ENCODE measurements at places on chromosomes 16 and 17. TPM values are rescaled to one million over a fixed set of nuclear protein-coding genes. Genes with fewer than 3 reads are reported as not detected.
A peak's percentile ranks its signal among the peaks of the same experiment; 100 is the strongest.

- no peak overlapping the region for H3K27ac ChIP-seq
- no peaks in the 10 kb centered on the region for H3K36me3 ChIP-seq
- H3K4me3 ChIP-seq: no peak overlapping the region
- no peaks in the 10 kb centered on the region for H3K4me1 ChIP-seq
- no peak for DNase-seq
Measured at GRCh38 chr17:54177606-54178308, 355.0 kb downstream of the KIF2B start.

- peaks cover 11% of the 10 kb centered on the region for H3K36me3 ChIP-seq
- no peak overlapping the region for H3K27ac ChIP-seq
- no peaks in the 10 kb centered on the region for H3K27me3 ChIP-seq
- no peak overlapping the region for H3K4me3 ChIP-seq
- peaks cover 6% of the 10 kb centered on the region for H3K4me1 ChIP-seq
- no peak for DNase-seq
Measured at GRCh38 chr17:80422981-80423380, 8.0 kb downstream of the ENDOV start.

GRCh38 chr17:61261001-61261637, 138.5 kb upstream of the TBX2 start:
- no peak for DNase-seq
- no peaks in the 10 kb centered on the region for H3K36me3 ChIP-seq
- peaks cover 11% of the 10 kb centered on the region for H3K4me1 ChIP-seq
- no peaks in the 10 kb centered on the region for H3K27me3 ChIP-seq
- H3K4me3 ChIP-seq: no peak overlapping the region

GRCh38 chr16:81609323-81609892, 164.8 kb downstream of the CMIP start:
- peaks cover 19% of the 10 kb centered on the region for H3K27me3 ChIP-seq
- H3K4me1 ChIP-seq: peaks cover 34% of the 10 kb centered on the region
- peak overlapping the region; percentile 52 for H3K27ac ChIP-seq
- DNase-seq: no peak
- H3K36me3 ChIP-seq: peaks cover 11% of the 10 kb centered on the region
- H3K4me3 ChIP-seq: no peak overlapping the region

DNA sequence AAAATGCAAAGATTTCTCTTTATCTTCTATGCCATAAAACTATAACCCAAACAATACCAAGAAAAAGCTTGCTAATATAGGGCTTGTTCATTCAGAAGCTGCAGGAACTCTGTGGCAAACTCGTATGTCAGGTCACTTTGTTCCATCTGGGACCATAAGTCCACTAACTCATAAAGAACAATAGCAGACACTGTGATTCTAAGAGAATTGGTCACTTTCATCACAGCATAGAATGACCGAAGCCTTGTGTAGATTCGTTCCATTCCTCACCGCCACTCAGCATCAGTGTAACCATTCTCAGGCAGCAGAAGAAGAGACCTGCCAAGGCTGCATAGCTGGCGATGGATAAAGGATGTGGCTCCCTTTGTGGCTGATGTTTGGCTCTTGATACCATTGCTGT, 30.3 kb upstream of the VAT1L start:
- H3K4me3 ChIP-seq: no peak overlapping the region
- H3K27ac ChIP-seq: no peak overlapping the region
- H3K27me3 ChIP-seq: peaks cover under 1% of the 10 kb centered on the region
- DNase-seq: no peak
- no peaks in the 10 kb centered on the region for H3K4me1 ChIP-seq

- H3K27me3 ChIP-seq: peaks cover 10% of the 10 kb centered on the region
- no peaks in the 10 kb centered on the region for H3K4me1 ChIP-seq
- DNase-seq: no peak
- peaks cover 47% of the 10 kb centered on the region for H3K36me3 ChIP-seq
Measured at GRCh38 chr17:80364091-80364691, 50.8 kb upstream of the ENDOV start.

CNGB1 gene
- total RNA-seq: not detected

FOXJ1 gene
- 2.1 TPM for total RNA-seq

TBC1D3K gene
- total RNA-seq: not detected

Measured in endothelial cell (in vitro differentiated cells).